Activated CD4-positive, alpha-beta T cell treated with anti-CD3 and anti-CD28 coated beads for 36 hours (primary cell): ENCODE measurements at places on chromosomes 6 and 20. TPM values are rescaled to one million over a fixed set of nuclear protein-coding genes. Genes with fewer than 3 reads are reported as not detected.

DNA sequence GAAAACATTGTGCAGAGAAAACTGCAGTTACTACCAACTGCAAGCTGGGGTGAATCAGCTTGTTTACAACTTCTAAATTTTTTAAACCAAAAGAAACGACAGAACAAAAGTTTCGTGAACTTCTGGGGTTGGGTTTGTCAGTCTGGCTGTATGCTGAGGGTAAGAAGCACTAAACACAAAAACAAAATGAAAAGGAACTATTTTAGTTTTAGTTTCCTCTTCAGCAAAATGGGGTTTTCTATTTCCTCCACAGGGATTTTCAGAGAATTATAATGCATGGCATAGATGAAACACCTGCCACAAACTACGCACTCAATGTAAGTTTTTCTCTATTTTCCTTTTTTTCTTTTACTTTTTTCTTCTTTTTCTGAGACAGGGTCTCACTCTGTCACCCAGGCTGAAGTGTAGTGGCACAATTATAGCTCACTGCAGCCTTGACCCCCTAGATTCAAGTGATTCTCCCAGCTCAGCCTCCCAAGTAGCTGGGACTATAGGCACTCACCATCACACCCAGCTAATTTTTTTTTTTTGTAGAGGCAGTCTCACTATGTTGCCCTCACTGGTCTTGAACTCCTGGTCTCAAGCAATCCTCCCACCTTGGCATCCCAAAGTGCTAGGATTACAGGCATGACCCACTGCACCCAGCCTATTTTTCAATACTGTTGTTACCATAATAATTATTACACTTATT is 40.6 kb downstream of the CGA start:
- DNase-seq: no peak

- DNase-seq: no peak
Measured at GRCh38 chr6:75493400-75494064, at the start of gene FILIP1. TSS of gene FILIP1 (minus strand) at chr6:75493800. CDS start at chr6:75414972, 78,828 bp downstream.

DNA sequence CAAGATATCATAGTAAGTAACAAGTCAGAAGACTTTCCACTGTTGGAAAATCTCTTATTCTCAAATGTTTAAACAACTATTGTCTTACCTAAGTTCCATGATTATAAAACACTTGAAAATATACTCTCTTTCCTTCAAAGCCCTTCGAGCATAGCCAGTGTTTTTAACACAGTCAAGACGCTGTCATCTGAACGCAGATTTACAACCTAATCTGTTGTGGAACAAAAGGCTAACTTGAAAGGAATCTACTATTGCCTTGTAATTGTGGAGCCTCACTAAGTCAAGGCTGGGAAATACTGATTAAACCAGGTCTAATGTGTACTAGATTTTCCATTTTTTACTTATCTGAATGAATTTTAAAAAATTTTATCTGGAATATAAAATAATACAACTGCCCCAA is 205.8 kb downstream of the TRDN start:
- DNase-seq: no peak

GRCh38 chr20:51354191-51354768 is 188.2 kb downstream of the NFATC2 start:
- no peak for DNase-seq

The LAMA4 gene
- not detected for total RNA-seq

The SNX21 gene
- 1.2 TPM for total RNA-seq

The NRSN1 gene
- total RNA-seq: not detected

The SLC32A1 gene
- not detected for total RNA-seq

DNA sequence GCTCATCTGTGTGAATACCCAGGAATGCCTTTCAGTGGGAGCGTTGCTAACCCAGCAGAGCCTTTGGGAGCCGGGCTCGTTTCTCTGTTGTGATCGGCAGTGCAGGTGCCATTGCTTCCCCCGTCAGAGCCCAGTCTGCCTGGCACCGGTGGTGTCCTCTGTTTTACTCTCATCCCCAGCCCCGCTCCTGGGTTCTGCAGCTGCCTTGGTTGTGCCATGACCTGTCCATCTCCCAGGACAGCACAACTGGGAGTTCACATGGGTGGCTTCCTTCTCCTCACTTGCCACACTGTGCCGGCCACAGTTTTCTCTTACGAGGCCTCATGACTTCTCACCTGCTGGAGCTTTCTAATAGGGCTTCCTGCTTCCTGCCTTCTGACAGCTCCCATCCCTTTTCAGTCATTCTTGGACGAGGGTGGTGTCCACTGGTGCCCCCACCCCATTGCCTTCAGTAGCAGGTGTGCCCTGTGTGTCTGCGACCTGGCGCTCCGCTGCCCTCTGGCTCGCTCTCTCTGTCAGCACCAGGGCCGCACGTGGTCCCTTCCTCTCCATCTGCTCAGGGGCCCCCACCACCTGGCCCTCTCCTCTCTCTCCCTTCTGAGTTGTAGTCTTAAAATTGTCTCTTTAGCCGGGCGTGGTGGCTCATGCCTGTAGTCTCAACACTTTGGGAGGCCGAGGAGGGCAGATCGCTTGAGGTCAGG is 110.9 kb downstream of the RPP40 start:
- DNase-seq: no peak

- DNase-seq: no peak
Measured at GRCh38 chr6:80658926-80659325, 552.5 kb downstream of the BCKDHB start.

The POM121L2 gene
- total RNA-seq: not detected

DNA sequence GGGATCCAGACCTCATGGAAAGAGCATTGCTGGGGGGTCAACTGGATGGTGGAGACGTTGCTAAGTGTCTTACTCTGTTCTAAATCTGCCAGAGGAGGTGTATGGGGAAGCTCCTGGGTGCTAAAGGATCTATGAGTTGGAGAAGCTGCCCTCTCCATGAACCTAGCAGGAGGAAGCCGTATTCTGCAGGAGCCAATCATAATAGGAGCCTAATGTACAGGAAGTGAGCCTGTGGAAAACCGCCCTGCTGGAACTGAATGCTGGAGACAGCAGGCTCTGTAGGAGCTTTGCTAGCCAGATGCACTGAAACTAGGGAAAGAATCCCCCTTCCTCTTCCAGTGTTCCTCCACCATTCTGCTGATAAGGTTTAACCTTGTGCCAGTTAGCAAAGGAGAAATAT is 10.9 kb downstream of the CASP8AP2 start:
- no peak for DNase-seq

The LGSN gene
- not detected for total RNA-seq

- DNase-seq: no peak
Measured at GRCh38 chr6:31614075-31614619, 887 bp upstream of the AIF1 start.

The SDC4 gene
- total RNA-seq: 24.0 TPM

The CAP2 gene
- total RNA-seq: not detected

The TUBB gene
- 1,569 TPM for total RNA-seq

DNA sequence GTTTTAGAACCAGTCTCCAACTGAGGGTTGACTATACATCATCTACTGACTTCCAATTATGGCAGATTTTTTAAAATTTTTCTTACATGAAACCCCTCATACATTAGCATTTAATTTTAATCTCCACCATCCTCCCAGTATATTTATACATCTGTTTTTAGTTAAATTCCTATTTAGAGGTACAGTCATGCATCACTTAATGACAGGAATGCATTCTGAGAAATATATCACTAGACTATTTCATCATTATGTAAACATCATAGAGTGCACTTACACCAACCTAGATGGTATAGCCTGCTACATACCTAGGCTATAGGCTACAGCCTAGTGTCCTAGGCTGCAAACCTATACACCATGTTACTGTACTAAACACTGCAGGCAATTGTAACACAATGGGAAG is 316.7 kb upstream of the MARCKS start:
- no peak for DNase-seq

DNA sequence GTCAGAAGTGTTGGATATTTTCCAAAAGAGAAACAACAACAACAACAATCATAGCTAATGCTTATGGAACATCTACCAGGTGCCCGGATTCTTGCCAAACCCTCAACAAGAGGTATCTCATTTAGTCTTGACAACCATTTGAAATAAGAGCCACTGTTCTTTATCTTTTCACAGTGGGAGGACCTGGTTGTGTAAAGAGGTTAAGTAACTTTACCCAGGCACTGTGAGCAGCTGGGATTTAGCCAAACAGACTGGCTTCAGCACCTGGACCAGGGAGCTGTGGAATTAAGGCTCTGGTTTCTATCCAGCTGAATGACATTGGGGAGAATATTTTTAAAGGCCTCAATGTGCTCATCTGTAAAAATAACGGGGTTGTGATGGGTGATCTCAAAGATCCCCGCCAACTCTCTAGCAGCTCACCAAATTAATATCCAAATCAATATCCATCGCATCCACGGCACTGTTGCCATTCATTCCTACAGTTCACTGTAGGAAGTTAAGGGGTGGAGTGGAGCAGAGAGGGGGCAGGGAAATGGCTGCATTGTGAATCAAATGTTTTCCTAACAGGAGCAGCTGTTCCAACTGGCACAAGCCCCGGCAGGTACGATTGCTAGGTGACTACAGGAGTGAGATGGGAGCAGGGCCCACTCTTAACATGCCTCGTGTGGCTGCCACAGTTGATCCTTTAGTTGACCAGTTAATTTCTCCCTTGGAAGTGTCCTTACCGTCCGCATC is 61.8 kb downstream of the GCNT2 start:
- no peak for DNase-seq

DNA sequence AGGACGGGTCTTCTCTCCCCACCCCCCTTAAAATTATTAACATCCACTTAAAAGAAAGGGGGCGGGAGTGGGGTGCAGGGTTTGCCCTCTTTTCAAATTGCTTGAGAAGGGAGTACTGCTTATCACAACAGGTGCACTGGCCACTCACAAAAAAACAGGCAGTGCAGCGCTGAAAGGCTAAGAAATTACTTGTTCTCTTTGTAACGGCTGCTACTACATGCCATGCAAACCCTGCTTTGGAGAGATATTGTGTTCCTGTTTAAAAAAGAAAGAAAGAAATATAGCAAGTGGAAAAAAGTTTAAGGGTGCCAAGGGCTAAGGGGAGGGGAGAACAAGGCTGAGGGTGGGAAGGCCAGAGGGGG is 312.7 kb upstream of the JARID2 start:
- DNase-seq: no peak

DNA sequence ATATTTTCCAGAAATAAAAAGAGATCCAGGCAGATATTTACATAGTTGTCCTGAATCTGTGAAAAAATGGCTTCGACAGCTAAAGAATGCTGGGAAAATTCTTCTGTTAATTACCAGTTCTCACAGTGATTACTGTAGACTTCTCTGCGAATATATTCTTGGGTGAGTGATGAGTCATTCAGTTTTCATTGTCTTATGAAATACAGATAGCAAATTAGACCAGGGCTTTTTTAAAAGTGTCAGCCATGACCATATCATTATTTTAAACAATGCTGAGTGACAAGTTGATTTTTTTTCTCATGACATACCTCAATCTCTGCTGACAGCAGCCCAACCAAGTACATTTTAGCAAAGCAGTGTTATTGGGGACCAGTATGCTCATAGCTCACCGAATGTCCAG is 32.8 kb downstream of the TSPYL4 start:
- DNase-seq: no peak

GRCh38 chr20:1423625-1424106 is 30.8 kb upstream of the FKBP1A start:
- peak; percentile 46 for DNase-seq

- DNase-seq: no peak
Measured at GRCh38 chr20:13723011-13723410, 61.7 kb downstream of the ESF1 start.

GRCh38 chr20:62485062-62485700 is 9.4 kb upstream of the GATA5 start:
- no peak for DNase-seq

GRCh38 chr20:63536241-63536977 is 767 bp downstream of the PTK6 start:
- peak; percentile 20 for DNase-seq

GRCh38 chr6:13217206-13217905 is 111.0 kb downstream of the TBC1D7 start:
- DNase-seq: no peak

GRCh38 chr6:23370051-23370450 is 756.0 kb upstream of the NRSN1 start:
- DNase-seq: no peak

The SLC2A4RG gene
- total RNA-seq: 30.9 TPM

DNA sequence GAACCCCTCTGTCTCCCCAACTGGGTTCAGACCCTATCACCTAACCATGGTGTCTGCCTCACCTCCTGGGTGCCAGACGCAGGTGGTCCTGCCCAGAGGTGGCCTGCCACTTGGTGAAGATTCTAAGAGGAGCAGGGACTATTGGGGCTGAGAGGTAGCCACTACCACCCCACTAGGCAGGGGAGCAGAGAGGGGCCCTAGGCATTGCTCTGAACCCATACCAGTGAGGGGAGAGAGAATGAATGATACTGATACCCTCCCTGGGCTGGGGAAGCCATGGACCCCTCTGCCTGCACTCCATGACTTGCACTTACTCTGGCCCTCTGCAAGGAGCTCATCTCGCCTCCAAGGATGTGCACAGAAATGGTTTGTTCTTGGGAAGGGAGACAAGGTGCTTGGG is 31.7 kb upstream of the SPDEF start:
- DNase-seq: no peak

DNA sequence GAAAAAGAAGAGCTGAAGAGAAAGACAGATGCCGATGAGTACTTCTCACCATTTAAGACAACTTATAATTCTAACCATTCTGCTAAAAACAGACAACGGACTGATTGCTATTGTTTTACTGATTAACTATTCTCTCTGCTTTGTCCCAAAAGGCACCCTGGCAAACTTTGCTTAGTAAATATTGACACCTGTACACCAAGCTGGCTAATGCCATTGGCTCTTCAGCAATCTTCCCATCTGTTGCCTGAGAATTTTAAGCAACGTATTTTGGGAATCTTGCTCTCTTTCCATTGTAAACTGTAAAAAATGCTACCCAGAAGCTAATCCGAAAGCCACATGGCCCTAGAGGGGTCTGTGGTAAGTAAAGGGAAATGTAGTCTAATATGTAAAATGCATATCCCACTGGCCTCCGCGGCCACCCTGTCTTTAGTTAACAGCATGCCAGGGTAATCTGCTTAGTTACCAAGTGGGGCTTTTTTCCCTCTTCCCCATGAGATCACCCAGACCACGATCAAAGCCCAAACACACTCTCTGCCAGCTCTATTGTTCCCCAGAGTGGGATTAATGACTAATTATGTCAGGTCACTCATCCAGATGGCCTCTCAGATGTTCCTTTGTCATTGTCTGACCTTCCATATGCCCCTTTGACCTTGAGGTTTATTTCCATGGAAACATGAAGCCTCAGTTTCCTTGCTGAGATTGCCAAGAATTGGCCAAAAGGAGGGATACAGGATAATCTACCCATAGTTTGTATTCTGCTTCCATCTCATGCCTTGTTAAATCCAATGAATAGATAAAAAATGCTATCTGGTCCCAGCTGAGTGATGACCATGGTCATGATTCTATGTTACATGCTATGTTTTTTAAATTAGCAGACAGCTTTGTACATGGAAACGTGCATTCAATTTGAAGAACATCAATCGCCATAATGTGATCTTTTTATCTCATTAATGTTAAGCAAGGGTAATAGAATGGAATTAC is 216.4 kb upstream of the MCHR2 start:
- no peak for DNase-seq

The BNIP5 gene
- total RNA-seq: not detected

GRCh38 chr20:58781138-58781537 is 69.6 kb downstream of the GNAS-AS1 start:
- DNase-seq: no peak

- no peak for DNase-seq
Measured at GRCh38 chr6:92688342-92688741, 731.0 kb downstream of the EPHA7 start.
